ENCODE measurements at places on chromosomes 1 and 21.

DNA sequence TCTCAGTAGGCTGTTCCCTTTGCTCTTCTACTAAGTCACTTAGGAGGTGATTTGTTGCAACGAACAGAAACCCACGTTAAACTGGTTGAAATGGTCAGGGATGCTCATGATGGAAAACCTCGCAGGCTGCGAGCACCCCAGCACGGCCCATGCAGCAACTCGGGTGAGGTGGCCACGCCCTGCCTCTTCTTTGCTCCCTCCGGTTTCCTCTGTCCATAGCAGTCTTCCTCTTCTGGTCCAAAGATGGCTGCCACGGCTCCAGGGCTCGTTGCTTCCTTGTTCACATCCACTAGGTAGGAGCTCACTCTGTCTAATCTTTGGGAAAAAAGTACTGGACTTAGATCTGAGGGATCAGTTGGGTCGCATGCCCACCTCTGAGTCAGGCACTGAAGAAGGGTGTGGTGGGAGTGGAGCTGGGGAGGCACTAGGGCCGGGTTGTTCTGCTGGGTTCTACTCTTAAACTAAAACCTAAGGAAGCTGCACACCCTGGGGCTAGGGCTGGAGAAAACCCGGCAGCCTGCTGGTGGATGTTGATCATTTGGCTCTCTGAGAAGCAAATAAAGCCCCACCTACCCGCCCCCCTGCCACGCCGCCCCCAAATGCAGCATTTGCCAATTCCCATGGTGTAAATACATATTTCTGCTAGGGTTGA, 31.0 kb downstream of the KAZN start:
- DNase-seq = no peak

GRCh38 chr1:218983848-218984247, 189.8 kb upstream of the LYPLAL1 start:
- no peak for DNase-seq

DNA sequence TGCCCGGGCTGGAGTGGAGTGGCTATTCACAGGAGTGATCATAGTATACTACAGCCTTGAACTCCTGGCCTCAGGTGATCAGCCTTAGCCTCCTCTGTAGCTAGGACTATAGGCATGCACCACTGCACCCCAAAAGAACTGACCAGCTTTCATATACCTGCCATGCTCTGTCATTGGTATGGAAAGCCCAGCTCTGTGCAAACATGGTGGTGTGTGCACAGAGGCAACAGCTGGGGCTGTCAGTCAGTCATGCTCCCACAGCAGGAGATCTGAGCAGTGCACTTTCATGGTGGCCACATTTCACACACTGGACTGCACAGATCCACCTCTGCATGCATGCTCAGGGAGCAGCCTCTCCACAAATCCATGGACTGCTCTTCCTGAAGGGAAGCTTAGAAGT, 8.8 kb upstream of the JAK1 start:
- no peak for DNase-seq

DNA sequence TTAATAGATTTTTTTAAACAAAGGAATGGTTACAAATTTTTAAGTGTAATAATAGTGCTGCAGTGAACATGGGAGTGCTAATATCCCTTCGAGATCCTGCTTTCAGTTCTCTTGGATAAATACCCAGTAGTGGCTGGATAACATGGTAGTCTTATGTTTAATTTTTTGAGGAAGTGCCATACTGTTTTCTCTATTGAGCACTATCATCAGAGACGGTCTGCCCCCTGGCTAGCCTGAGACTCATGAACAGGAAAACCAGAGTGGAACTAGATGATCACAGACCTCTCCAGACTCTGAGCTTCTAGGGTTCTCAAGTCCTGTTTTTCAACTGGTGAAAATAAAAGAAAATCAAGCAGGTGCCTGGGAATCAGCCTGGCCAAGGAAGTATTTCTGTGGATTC, 97.3 kb upstream of the MARK1 start:
- no peak for DNase-seq

DNA sequence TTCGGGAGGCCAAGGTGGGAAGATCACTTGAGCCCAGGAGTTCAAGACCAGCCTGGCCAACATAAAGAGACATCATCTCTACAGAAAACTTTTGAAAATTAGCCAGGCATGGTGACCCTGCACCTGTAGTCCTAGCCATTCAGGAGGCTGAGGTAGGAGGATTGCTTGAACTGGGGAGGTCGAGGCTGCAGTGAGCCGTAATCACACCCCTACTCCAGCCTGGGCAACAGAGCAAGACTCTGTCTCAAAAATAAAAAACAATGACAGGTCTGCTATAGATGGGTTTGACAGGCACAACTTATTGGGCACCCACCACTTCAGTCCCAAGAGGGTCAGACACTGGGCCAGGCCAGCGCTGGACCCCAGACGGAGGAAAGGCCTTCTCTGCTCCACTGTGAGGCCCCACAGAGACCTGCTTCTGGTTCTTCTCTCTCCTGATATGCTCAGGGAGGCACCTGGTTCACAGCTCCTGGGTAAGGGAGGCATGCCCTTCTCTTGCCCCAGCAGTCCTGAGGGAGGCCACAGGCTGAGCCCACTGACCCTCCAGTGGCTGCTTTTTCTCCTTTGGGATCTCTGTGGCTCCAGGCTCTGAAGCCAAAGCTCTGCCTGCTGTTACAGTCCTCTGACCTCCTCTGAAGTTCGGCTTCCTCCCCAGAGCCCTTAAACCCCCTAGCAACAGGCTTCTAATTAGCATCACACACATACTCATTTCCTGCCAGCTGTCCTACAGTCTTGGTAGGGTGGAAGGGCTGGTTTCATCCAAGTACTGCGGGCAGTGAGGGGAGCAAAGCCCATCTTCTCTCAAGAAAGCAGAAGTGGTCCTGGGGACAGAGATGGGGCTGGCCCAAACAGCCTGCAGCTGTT, 14.4 kb downstream of the S100A16 start:
- no peak for DNase-seq

DNA sequence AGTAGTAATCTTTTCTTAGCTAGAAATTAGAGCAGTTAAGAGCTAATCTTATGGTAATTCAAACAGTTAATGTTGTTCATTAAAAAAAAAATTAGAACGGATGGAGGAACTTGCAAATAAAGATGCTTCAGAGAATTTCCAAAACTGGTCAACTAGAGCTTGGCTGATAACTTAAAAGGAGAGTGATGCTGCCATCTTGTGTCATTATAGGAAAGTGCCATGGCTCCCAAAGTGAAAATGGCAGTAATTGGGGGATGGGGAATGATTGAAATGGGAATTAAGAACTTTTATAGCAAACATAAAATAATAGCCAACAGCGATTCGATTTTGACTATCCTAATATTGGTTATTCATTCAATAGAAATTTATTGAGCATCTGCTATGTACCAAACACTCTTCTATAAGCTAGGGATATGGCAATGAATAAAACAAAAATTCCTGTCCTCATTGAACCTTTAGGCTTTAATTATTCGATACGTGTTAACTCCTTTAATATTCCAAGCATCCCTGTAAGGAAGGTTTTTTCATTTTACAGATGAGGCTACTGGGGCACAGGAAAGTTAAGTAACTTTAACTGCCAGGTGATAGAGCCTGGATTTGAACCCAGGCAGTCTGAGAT, 5.7 kb upstream of the PLPP3 start:
- no peak for DNase-seq

GRCh38 chr21:17513214-17514123, 626 bp downstream of the CXADR start:
- peak; percentile 77 for DNase-seq

DNA sequence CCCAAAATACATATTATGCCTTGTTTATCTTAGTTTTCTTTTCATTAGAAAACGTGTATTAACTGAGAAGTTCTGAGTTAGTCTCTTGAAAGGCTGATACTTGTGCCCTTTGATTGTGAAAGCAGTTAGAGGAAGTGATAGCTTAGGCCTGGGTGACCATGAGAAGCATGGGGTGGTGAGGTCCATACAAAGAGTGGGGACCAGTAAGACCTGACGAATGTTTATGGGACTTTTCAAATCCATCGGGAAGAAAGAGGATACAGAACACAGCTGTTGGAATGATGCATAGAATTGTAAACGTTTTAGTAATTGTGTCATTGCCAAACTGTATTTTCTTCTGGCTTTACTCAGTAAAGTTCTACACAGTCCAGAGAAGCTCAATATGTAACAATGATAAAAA, 259.8 kb downstream of the LMO4 start:
- DNase-seq = no peak

DNA sequence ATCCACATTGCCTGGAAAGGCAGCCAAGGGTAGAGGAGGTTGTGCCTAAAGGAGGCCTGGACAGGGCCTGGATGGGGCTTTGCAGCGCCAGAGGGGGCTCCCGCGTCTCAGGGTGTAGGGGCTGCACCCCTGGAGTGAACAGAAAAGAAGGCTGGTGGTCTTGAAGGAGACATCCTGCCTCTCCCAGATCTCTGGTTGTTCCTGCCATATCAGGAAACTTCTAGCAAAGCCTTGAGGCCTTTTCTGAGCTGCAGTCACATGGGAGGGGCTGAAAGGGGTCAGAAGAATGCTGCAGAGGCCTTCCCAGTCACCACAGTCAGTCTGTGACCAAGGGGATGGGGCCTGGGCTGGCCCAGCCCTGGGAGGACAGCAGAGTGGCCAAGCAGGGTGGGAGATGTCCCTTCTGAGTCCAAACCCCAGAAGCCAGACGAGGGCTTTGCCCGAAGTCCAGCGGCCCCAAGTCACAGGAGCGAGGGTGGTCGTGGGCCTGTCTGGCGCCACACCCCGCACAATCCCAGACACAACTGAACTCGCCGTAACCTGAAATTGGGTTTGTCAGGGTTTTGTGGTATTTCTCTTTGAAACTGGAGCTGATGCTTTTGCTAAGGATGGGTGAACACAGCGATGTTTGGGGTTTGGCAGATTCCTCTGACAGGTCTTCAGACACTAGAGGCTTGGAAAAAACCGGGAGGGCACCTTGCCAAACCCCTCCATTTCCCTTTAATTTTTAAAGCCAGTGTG, 29.6 kb downstream of the SIM2 start:
- DNase-seq = peak; percentile 42

DNA sequence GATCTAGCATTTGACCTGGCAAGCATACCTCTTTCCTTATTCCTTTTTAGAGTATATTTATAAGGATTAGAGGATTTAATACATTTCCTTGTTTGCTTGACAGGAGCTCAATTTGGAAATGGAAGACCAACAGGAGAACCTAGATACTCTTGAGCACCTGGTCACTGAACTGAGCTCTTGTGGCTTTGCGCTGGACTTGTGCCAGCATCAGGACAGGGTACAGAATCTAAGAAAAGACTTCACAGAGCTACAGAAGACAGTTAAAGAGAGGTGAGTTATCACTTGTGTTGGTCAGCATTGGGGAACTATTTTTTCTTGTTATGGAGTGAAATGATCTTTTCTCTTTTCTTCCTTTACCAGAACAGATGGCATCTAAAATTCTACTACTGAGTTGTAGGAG, 123.4 kb upstream of the BMP8A start:
- no peak for DNase-seq

DNA sequence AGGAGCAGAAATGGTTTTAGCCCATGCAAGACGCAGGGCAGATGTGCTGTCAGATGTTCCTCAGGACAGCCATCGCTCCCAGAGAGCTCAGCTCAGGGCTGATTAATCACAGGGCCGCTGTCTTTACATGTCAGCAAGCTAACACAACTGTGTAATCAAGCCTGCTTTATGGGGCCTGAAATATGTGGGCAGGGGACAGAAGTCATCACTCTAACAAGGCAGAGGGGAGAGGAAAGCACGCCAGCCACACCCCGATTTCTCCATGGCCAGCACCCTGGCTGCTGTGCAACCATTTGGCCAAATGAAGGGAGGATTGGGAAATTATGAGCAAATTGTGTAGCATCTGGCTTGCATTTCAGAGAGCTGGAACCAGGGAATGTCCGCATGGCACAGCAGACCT, 368.8 kb downstream of the NPHP4 start:
- no peak for DNase-seq

DNA sequence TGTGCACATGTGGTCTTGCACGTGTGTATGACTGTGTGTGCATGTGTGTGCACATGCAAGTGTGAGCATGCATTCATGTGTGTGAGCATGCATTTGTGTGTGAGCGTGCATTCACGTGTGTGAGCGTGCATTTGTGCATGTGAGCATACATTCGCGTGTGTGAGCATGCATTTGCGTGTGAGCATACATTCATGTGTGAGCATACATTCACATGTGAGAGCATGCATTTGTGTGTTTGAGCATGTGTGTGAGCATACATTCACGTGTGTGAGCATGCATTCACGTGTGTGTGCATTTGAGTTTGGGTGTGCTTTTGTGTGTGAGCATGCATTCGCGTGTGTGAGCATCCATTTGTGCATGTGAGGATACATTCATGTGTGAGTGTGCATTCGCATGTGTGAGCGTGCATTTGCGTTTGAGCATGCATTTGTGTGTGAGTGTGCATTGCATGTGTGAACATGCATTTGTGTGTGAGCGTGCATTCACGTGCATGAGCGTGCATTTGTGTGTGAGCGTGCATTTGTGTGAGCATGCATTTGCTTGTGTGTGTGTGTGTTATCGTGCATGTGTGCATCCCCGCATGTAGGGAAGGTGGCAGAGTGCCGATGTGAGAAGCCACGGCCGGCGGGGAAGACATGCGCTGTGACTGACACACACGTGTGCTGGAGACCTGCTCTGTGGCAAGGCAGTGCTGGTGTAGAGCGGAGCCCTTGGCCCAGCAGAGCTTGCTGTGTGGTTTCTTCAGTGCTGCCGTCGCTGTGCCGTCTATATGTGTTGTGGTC, 18.2 kb downstream of the ITGB2 start:
- no peak for DNase-seq

GRCh38 chr1:54577612-54578011, 29.6 kb downstream of the ACOT11 start:
- peak; percentile 90 for DNase-seq

DNA sequence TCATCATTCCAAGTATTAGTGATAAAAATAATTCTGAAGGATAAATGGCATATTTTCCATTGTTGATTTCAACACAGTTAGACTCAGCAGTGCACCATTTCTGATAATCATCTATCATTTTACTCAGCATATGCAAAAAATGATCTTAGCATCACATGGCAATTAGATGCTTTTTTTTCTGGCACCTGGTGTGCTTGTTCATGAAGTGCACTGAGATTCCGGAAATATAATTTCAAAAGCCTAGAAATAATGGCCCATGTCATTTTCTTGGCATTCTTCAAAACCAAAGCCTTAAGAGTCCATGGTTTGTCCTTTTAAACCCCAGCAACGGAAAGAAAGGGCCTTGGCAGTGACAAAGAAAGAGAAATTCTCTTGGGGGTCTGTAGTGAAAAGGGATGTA, 278.8 kb downstream of the KIF26B start:
- DNase-seq = no peak

DNA sequence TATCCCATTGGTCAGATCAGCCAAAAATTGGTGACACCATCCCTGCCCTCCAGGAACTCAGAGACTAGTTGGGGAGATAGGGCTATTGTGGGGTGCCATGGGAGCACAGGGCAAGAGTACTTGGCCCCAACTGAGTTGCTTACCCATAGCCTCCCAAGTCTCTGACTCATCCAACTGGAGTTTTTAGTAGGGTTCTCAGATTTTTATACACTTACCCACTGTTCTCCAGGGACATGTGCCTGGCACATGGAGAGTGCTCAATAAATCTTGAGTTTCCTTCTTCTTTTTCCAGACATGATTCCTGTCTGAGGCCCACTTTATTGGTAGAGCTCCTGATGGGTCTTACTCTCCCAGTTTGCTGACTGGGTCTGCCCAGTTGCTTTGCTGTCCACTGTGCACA, 56.7 kb downstream of the OVGP1 start:
- no peak for DNase-seq

Data from upper lobe of right lung (tissue), 1 donor.